ENCODE measurements at places on chromosomes 11 and 22.
A peak's percentile ranks its signal among the peaks of the same experiment; 100 is the strongest.

GRCh38 chr22:41478891-41479521 is 10.1 kb downstream of the ACO2 start:
- DNase-seq: no peak

- DNase-seq: no peak
Measured at GRCh38 chr11:116171271-116172140, 601.3 kb downstream of the BUD13 start.

DNA sequence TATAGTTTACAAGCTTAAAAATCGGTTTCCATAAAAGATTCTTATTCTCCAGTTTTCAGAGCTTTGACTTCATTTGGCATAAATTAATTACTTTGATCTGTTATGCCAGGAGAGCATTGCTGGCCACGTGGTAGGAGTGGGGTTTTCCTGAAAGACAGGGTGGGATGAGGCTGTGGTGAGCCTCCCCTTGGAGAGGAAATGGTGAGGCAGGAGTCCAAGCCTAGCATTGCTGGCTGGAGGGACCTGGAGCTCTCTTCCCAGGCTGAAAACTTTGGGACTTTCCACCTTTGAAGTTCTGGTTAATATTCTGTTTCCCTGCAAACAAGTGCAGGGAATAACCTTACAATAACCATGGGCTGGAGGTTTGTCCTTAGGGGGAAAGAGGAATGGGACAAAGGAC is 21.1 kb upstream of the CSF2RB start:
- DNase-seq: no peak

- no peak for DNase-seq
Measured at GRCh38 chr11:93585758-93586157, 42.6 kb upstream of the SMCO4 start.

GRCh38 chr22:17797721-17798559 is 23.7 kb upstream of the BID start:
- DNase-seq: no peak

GRCh38 chr11:129248618-129249017 is 56.5 kb upstream of the ARHGAP32 start:
- DNase-seq: no peak

DNA sequence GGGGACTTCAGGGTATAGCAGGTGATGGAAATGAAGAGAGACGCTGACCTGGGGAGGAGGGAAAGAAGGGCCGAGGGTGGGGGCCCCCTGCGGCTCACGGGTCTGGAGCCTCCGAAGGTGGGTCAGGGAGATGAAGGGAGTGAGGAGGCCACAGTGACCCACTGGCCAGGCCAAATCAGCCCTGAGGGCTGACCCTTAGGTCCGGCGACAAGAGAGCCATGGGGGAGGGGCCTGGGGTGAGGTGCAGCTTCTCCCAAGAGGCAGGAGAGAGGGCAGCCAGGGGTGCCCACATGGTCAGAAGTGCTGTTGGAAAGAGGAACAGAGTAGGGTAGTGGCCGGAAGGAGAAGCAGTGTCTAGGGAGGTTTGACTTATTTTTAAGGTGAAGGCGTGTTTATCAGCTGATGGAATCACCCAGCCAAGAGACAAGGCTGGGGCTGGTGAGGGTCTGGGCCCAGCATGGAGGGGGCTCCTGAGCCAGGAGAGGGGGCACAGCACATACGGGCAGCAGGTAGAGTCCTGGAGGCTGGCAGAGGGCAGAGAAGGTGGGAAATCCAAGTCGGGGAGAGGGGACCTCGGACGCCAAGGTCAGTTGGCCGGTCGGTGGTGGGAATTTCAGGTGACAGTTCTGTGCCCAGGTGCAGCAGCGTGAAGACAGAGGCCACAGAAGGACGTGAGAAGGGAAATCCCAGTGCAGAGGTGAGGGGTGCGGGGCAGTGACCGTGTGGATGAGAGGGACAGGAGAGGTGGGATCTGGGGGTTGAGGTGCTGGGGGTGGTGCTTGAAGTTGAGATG is 49.0 kb downstream of the LINC01488 start:
- DNase-seq: no peak

- DNase-seq: no peak
Measured at GRCh38 chr22:39661842-39662685, 91.5 kb downstream of the CACNA1I start.

- no peak for DNase-seq
Measured at GRCh38 chr11:47442514-47442913, 6.4 kb downstream of the RAPSN start.

- no peak for DNase-seq
Measured at GRCh38 chr11:64831411-64831891, 13.0 kb downstream of the CDC42BPG start.

- DNase-seq: no peak
Measured at GRCh38 chr11:86489442-86489841, 114.8 kb downstream of the CCDC81 start.

- DNase-seq: no peak
Measured at GRCh38 chr11:34135439-34135838, 30.0 kb downstream of the NAT10 start.

- DNase-seq: peak; percentile 52
Measured at GRCh38 chr11:110525883-110526282, 96.1 kb downstream of the FDX1 start.

GRCh38 chr11:60512651-60513225 is 2.5 kb upstream of the MS4A13 start:
- no peak for DNase-seq

GRCh38 chr11:69641681-69642548 is 959 bp downstream of the CCND1 start:
- DNase-seq: no peak

DNA sequence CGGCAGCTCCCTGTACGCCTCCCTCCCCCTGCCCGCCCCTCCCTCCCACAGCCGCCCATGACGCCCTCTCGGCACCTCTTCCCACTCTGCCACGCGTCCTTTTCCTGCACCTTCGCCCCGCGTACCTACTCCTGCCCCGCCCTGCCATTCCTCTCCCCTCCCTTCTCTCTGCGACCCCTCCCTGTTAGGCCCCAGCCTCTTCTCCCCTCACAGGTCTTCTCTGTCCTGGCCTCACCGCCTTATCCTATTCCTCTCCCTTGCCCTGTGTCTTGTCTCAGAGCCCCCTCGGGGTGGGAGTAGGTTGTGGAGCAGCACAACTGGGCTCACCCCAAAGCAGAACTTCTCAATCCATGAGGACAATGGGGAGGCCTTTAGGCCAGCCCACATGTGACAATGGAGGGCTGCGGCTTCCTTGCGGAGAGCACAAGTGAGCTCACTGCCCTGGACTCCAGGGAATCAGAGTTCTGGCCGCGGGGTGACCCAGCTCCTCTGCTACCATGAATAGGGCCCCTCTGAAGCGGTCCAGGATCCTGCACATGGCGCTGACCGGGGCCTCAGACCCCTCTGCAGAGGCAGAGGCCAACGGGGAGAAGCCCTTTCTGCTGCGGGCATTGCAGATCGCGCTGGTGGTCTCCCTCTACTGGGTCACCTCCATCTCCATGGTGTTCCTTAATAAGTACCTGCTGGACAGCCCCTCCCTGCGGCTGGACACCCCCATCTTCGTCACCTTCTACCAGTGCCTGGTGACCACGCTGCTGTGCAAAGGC is 539 bp downstream of the SLC35C1 start:
- DNase-seq: no peak

DNA sequence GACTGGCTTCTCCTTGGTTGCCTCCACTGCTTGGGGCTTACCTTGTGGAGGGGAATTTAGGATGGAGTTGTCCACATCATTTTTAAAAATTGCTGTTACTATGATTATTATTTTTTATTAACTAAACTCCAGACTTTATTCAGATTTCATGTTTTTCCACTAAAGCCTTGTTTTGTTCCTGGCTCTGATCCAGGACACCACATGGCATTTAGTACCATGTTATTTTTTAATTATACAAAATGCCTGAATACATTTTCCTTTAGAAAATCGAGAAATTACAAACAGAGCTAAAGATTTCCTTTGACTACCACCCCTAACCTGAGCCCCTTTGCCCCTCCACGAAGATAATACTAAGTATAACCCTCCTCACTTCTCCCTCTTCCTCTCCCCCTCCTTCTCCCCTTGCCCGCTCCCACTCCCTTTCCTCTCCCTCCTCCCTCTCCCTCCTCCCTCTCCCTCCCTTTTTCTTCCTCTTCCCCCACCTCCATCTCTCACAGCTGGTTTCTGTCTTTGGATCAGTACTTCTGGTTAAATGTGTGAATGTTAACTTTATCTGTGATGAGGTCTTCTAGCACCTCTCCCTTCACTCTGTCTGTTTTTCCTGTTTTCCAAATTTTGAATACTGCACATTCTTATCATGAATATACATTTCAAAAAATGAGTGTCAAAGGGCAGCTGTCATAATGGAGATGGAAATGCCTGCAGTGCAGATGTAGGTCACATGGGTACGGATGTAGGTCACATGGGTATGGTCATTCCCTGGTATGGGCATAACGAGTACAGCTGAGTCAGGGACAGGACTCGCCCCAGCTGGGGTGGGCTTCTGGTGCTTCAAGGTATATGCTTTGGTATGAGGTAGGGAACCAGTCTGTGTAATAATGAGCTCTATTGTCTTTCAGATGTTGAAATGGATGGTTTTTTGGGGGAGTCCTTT is 54.4 kb upstream of the OR4B1 start:
- DNase-seq: no peak

GRCh38 chr11:130426837-130427341 is 1.5 kb downstream of the ADAMTS8 start:
- no peak for DNase-seq

DNA sequence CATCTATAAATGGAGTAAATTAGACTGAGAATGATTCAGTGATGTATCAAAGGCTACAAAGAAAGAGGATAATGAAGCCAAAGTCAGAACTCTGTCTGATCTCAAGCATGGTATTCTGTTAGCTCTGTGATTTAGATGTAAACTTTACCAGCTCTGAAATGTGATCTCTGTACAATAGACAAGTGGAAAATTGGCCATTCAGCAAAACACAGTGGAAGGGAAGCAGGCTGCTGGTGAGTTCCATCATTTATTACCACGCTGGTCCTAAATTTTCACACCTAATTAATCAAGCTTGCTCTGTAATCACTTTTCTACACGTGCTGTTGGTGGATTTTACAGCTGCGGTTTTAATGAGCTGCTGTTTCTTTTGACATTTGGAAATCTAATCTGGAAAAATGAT is 145.1 kb upstream of the OPCML start:
- DNase-seq: no peak

- no peak for DNase-seq
Measured at GRCh38 chr22:39654131-39654926, 83.8 kb downstream of the CACNA1I start.
